Right renal pelvis (tissue), 4 donors: ENCODE measurements at places on chromosomes 1 and 21. TPM values are rescaled to one million over a fixed set of nuclear protein-coding genes. Genes with fewer than 3 reads are reported as not detected.

TFAP2E gene
- polyA plus RNA-seq = 0.79 TPM

SERPINC1 gene
- 0.21 TPM for polyA plus RNA-seq

TMEM82 gene
- 3.5 TPM for polyA plus RNA-seq

ATP8B2 gene
- polyA plus RNA-seq = 27.0 TPM

KRTAP20-2 gene
- polyA plus RNA-seq = not detected

CIART gene
- 7.0 TPM for polyA plus RNA-seq

CDC42 gene
- polyA plus RNA-seq = 415 TPM

KCNE2 gene
- polyA plus RNA-seq = 1.6 TPM

DRAM2 gene
- 70.0 TPM for polyA plus RNA-seq

SPATA46 gene
- 0.66 TPM for polyA plus RNA-seq

CLDN19 gene
- 108 TPM for polyA plus RNA-seq

LMOD1 gene
- polyA plus RNA-seq = 4.3 TPM

BLACAT1 gene
- 2.9 TPM for polyA plus RNA-seq

- no peak for DNase-seq
These were observed 536.6 kb upstream of the NR5A2 start for GRCh38 chr1:199490769-199491527.

- DNase-seq = no peak
These were observed 46.1 kb upstream of the FBXO28 start for GRCh38 chr1:224067621-224068457.

DNA sequence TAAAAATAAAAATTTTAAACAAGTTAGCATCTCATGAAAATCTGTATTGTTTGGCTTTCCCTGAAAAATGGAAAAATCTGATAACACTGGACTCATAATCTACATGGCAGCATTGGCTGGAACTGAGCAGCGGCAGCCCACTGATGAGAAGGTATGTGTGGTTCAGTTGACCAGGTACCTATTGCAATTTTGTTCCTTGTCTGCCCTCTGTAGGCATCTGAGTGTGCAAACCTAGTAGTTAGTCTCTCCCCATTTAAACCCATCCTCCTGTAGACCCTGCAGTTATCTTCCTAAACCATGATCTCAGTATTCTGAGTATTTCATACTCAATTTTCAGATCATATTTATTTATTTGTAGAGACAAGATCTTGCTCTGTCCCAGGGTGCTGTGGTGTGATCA, 59.4 kb upstream of the SERBP1 start:
- no peak for DNase-seq

GRCh38 chr1:72498371-72498770, 216.0 kb upstream of the NEGR1 start:
- DNase-seq = no peak

DNA sequence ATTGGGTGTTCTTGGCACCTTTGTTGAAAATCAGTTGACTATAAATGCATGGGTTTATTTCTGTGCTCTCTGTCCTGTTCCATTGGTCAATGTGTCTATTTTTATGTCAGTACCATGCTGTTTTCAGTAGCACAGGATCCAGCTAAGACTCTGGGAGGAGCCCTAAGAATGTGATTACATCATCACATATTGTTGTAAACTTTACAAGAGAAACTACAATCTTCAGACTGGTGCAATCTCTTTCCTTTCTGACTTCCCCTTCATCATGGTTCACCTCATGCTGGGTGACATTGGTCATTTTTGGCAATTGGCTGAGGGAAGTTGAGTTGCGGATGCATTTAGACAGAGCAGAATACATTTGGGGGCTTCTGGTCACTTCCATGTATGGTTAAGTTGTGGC, 88.4 kb downstream of the C21orf91 start:
- DNase-seq = no peak

DNA sequence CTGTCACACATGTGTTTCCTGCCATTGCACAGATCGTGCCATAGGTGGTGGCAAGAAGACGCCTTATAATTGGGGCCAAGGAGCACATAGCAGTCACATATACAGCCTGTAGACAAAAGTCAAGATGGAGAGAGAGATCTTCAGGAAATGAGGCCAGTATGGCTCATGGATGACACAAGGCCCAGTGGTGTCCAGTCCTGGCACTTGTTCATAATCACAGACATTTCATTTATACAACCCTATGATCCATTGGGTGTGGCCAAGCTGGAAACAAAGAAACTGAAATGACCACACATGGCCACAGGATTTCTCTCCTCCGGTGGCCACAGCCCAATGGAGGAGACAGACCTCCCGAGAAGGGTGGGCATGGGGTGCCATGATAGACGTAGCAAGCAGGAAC, 78.5 kb upstream of the KAZN start:
- DNase-seq = no peak

DNA sequence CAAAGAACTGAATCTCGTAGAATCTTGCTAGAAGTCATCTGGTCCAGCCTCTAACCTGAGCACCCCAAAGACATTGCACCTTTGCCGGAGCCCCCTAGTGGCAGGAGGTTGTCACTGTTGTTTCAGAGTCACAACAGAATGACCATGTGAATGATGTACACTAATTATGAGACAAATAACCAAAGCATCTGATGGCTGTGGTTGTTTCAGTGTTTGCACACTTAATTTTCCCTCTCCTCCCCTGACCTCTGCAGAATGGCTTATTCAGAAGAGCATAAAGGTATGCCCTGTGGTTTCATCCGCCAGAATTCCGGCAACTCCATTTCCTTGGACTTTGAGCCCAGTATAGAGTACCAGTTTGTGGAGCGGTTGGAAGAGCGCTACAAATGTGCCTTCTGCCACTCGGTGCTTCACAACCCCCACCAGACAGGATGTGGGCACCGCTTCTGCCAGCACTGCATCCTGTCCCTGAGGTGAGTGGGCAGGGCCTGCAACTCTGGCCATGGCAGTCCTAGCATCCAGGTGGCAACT, 26.4 kb downstream of the TRAF5 start:
- DNase-seq = no peak

- DNase-seq = no peak
These were observed 41.9 kb upstream of the NGF start for GRCh38 chr1:115379943-115380342.

DNA sequence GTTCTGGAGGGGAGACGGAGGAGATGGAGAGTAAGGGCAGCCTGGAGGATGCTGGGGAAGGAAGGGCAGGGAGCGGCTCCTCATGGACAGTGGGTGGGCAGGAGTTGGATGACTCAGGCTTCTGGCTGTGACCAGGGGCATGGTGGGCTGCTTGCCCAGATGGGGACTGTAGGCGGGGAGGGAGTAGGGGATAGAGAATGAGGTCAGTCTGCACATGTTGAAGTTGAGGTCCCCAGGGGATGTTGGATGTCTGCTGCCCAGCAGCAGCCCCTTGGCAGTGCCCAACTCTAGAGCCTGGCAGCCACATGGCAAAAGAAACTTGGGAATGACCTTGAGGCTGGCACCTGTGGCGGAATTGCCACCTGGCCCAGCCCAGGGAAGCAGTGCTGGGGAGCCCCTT, 6.4 kb downstream of the SELENON start:
- DNase-seq = no peak

- DNase-seq = no peak
These were observed 16.5 kb upstream of the VCAM1 start for GRCh38 chr1:100703052-100703451.

DNA sequence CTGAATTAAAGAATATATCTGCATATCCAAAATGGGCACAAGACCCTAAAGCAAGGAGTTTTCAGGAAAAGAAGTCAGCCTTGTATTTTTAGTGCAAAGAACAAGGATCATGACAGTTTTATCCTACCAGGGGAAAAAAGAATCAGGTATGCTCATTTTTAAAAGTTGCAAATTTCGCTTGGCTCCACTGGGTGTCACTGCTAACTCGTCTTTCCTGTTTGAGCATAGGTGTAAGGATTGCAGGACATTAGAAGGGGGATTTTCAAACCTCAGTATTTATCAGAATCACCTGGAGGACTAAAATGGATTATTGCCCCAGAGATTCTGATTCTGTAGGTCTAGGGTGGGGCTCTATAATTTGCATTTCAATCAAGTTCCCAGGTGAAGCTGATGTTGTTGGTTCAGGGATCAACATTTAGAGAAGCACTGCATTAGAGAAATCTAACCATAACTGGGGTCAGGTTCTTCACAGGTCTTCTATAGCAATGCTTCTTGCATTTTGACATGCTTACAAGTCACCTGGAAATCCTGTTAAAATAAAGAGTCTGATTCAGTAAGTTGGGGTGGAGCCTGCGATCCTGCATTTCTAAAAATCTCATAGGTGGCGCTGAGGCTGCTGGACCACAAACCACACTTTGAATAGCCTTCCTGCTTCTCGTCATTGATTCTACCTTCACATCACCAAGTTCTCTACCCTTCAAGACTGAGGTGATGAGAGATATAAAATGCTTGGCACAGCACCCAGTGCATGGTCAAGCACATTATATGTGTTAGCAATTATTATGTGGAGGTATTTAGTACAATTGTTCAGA, 39.6 kb downstream of the NUF2 start:
- no peak for DNase-seq

- no peak for DNase-seq
These were observed 19.8 kb downstream of the SPRTN start for GRCh38 chr1:231357831-231358354.

- DNase-seq = no peak
These were observed 7.4 kb downstream of the GJA4 start for GRCh38 chr1:34800214-34800613.

DNA sequence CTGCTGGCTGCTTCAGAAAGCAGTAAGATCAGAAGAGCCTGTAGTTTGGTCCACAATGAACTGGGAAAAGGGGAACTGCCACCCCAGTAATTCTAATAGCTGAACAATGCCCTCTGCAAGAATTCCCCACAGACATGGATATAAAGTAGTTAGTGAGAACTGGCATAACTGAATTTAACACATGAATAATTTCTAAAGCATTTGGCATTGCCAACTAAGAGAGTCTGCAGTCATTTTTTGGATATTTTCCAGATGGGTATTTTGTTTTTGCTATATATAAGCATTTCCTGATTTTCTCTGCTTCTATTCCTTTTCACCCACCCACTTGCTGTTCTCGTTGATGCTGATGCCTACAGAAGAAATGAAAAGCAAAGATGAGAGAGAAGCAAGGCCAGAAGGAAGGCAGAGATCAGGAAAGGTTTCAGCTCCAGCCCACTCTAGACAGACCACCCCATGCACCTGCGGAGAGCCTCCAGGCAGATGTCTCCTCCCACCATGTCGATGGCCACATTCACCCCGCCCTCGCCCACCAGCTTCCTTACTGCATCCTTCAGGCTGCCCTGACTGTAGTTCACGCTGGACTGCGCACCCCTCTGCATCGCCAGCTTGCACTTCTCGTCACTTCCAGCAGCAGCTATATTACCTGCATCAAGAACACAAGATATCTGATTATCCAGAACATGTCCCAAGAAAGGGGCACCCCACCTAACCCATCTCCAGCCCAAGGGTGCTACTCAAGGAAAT, 55.9 kb upstream of the SEC16B start:
- DNase-seq = no peak

DNA sequence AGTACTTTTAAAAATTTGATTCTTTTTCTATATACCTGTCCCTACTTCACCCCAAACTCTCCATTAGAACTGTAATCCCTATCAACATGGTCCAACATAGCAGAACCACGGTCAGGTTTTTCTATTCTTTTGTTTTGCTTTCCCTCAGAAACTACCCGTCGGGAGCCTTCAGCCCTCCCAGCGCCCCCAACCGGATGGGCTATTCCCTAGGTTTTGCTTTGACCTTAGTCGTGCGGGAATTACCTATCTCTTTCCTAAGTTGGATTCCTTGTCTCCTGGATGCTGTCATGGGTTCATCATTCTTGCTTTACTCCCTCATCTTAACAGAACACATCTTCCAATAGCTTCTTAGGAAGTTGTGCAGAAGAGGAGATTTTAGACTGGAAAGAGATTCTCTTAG, 97.5 kb upstream of the LBR start:
- DNase-seq = no peak

GRCh38 chr21:25297117-25297516, 310.2 kb downstream of the MRPL39 start:
- DNase-seq = no peak

DNA sequence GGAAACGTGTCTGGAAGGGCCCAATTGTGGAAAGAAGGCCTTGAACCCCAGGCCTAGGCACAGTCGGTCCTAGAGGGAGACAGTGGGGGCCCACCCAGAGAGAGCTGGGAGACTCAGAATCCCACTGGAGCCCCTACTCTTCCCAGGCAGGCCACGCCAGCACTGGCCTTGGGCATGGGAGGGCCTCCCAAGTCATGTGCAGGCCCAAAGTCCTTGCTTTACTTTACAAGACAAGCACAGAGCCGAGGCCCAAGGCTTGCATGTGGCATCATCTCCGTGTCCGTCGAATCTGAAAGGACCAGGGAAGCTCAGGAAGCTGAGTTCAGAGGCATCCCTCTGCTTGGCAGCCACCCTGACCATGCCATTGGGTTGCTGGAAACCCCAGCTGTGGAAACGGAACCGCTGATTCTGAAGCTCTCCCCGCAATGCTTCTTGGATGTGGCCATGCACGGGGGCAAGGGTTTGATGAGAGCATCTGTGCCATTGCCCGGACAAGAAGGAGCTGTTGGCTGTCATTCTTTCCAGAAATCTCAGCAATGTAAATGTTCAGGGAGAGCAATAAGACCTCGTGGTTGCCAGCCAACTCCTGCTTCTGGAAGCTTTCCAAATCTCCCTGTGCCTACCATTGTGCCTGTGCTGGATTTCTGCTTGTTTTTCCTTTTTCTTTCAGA, 32.8 kb downstream of the ABCG1 start:
- no peak for DNase-seq

- DNase-seq = no peak
These were observed 484.5 kb upstream of the TMPRSS15 start for GRCh38 chr21:18887922-18888602.

DNA sequence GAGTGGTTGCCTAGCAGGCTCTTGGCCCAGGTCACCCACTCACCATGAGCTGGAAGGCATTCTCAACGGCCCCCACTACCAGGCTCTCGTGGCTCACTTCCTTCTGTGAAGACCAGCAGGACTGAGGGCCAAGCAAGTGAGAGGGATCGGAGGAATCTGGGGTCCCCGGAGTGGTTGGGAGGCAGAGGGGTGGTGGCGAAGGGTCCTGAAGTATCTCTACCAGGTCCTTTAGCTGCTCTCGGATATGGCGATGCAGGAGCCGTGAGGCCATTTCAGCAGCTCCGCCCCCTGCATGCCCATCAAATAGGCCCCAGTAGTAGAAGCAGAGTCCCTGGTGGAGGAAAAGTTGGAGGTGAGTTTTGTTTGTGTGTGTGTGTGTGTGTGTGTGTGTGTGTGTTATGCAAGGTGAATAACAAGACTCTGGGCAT, 2.4 kb downstream of the PPM1J start:
- DNase-seq = no peak

GRCh38 chr1:233620065-233620464, 6.2 kb downstream of the KCNK1 start:
- DNase-seq = no peak

GRCh38 chr1:172339842-172340241, 80.6 kb upstream of the C1orf105 start:
- DNase-seq = no peak

- no peak for DNase-seq
These were observed 9.2 kb downstream of the VANGL1 start for GRCh38 chr1:115650961-115651360.

- no peak for DNase-seq
These were observed 411.2 kb downstream of the MATN1 start for GRCh38 chr1:30312226-30312625.

GRCh38 chr1:210321552-210321951, 7.2 kb upstream of the HHAT start:
- DNase-seq = no peak

GRCh38 chr1:18032172-18032859, 75.3 kb upstream of the IGSF21 start:
- no peak for DNase-seq
